ENCODE measurements at places on chromosomes 3 and 15.

DNA sequence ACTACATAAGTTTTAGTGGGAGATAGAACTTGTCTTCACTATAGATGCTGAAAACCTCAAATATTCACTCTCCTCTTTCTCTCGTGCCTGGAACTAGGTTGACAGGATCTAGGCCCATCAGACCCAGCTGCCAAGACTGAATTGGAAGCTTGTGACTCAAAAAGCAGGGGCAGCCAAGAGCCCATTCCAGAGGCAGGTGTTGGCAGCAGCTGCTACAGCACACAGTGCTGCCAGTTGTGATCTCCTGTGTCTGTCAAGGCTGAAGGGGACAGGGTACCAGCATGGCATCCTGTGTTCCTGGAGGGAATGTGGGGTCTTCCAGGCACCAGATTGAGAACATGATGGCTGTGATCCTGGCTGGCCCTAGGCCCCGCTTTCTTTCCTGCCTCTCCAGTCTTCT, 92.5 kb upstream of the MB21D2 start:
- DNase-seq: no peak

DNA sequence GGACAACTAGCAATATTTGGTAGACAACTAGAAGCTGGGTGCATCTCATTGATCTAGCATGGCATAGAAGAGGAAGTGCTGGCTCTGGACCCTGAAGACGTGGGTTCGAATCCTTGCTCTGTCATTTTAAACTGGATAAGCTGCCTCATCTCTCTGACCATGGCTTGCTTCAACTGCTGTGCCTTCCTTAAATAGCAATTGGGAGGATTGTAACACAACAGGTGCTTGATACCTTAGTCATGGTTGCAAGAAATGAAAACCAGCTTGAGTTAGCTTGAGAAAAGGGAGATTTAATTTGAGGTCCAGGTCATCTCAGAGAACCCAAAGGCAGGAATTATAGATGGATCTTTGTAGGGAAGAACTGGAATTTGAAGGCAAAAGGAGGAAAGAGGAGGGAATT, 14.8 kb upstream of the RGMA start:
- DNase-seq: no peak

- no peak for DNase-seq
Observed at GRCh38 chr15:88465633-88466224, 1.5 kb downstream of the MRPL46 start.

DNA sequence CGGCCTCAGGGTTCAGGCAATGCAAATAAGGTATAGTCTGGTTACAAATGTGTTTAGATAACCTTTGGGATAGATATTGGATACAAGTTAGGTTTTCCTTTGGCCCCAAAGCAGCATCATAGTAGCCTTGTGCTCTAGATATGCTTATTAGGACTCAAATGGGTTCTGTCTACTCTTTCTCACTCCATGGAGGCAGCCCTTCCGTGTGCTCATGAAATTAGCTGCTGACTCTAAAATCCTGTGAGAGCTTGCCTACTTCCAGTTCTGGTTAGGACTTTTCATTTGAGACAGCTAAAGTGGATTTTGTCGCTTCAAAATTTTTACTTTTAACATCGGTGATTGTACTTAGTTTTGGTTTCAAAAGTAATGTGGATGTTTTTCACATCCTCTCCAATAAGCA, 1.6 kb downstream of the CDV3 start:
- DNase-seq: no peak

DNA sequence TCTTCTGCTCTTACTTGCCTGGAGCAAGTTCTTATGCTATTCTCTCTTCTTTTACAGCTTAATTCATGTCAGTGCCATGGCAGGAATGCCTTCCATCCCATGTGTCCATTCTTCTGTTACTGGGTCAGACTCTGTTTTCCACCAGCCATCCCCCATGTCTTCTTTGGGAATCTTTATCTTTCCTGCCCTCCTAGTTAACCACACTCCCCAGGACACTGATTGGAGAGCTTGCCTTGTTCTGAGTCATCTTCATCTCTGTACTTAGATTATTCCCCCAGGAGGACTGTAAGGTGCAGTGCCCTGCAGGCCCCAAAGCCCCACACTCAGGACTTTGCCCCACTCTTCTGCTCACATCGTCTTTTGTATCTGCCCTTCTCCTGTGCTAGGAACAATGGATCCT, 3.6 kb downstream of the ABHD17C start:
- DNase-seq: no peak
